ENCODE measurements at places on chromosomes 3 and 15.
A peak's percentile ranks its signal among the peaks of the same experiment; 100 is the strongest.

DNA sequence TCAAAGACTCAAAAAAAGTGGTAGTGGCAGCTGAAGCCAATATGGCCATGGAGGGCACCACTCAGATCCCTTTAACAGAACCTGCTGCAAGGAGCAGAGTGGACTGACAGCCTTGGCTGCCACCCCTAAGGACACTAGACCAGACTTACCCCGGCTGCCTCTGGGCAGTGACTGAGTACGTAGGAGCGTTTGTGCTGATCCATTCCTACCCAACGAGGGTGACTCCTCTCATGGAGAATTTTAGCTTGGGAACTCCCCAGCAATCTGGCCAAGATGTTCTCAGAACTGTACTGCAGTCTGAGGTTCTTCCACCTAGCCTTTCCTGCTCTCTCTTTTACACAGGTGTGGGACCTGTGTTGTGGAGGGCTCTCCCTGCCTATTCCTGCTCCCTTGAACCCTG, 22.1 kb downstream of the CLEC3B start:
- DNase-seq = no peak

GRCh38 chr3:153503873-153504272, 341.8 kb downstream of the RAP2B start:
- DNase-seq = no peak

GRCh38 chr3:17258823-17259436, 374.2 kb downstream of the PLCL2 start:
- no peak for DNase-seq

DNA sequence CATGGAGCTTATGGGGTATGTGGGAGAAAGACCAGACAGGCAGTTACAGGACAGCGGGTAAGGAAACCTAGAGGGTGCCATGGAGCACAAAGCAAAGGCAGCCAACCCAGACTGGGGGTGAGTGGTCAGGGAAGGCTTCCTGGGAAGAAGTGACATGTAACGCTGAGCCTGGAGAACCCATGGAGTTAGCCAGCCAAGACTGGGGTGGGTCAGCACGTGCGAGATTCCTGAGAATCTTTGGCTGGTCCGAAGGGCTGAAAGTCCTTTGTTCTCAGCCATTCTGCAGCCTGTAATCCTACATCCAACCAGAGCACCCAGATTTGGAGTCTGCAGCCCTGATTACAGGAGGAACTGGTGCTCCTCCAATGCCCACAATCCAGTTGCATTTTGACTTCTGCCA, 120.1 kb upstream of the WNT5A start:
- DNase-seq = no peak

GRCh38 chr15:45551676-45552075, 29.1 kb upstream of the SLC30A4 start:
- no peak for DNase-seq

DNA sequence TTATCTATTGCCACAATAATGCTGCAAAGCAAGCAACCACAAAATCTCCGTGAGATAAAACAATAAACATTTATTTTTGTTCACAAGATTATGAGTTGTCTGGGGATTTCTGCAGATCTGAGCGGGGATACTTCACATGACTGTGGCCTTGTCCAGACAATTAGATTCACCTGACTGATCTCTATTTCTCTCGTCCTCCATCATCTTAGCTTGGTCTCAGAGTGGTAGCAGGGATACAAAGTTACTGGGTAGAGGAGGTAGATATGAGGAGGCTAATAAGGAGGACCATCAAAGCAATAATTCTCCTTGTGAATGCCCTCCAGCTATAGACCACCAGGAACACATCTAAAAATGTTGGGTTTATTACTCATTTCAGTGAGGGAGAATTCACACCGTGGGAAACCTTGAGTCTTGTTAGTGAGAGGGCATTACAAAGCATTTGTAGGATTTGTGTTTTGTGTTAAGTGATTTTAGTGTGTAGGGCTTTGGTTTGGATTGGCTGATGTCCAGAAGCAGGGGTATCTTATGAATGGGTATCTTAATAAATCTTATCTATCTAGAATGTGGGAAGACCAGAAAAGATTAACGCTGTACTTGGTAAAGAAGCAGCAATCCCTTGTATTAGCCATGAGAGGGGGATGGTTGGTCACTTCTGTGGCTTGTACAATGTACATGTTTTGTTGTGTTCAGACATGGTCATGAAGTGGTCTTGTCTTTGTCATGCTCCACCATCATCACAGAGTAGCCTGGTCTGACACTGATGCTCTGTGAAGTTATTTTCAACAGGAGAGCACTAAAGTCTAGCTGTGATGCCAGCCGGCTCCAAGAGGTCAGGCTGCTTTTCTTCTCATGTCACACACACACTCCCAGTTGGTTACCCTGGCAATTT, 287.6 kb upstream of the STT3B start:
- DNase-seq = no peak

- no peak for DNase-seq
Observed at GRCh38 chr3:16841904-16842271, 42.9 kb upstream of the PLCL2 start.

GRCh38 chr3:170752571-170753155, 117.3 kb downstream of the RPL22L1 start:
- DNase-seq = no peak

DNA sequence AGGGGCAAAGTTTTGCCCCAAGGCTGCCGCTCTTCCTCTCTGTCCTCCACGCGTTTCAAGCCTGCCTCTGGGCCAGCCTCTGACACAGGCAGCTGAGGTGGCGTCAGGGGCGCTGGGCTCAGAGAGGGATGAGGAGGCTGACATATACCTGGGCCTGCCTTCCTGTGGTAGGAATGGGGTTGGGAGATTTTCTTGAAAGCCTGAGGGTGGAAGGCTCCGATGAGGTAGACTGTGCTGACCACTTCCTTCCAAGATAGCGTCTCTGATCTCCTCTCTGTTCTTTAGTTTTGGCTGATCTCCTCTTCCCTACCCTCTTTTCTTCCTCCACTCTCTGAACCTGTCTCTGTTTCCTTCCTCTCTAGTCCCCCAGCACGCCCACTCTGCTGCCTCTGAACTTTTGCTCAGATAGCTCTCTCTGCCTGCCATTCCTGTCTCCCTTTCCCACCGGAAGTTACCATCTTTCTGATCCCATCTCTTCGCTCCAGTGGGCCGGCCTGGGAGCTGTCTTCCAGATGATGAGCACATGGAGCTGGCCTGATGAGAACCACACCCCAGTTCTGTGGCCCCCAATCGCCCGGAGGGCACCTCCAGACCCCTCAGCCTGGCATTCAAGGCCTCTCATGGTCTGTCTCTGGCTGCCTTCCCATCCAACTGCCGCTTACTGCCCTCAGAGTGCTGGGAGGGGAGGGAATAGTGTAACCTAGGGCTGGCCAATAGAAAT, 32.5 kb upstream of the LCTL start:
- no peak for DNase-seq

DNA sequence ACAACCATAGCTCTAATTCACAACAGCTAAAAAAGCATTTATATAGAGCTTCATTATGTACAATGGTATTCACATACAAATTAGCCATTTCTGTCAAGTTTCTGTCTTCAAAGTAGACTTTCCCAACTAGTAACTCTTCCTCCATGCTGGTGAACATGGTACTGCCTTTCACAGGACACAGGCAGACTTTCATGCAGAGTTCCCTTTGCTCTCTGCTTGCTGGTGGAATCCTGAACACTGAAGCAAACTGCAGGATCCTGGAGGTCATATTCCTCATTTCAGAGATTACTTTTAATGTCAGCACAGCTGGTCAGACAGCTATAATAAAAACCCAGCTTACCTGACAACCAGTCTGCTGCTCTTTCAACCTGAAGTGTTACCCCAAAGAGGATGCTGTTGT, 53.6 kb downstream of the TASOR start:
- no peak for DNase-seq

GRCh38 chr15:100093211-100094126, 248.3 kb downstream of the ADAMTS17 start:
- DNase-seq = no peak

GRCh38 chr3:88113311-88114162, 36.2 kb upstream of the C3orf38 start:
- DNase-seq = peak; percentile 8

DNA sequence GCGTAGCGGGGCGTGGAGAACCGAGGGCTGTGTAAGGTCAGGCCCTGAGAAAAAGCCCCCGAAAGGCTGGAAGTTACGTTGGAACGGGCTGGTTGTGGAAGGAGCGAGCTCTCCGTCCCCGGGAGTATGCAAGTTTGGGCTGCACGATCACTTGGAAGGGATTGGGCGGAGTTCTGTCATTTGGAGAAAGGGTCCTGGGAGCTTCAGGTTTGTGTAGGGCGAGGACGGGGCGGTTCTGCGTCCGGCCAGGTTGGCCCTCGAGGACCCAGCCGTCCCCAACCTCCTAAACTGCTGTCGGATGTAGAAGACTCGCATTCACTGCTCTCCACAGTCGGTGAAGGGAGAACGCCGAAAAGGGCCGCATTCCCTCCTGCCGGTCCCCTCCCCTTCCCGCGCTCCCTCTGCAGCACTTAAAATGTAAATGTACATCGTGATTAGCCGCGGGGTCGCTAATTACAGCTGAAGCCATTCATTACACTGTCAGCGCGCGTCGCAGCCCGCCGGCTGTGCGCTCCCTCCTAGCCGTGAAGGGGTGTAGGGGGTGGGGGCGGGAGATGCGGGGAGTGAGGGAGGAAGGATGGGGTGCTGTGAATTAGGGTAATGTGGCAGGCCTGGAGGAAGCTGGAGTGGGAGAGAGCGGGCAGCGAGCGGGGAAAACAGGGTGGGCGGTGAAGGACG, 2.5 kb upstream of the RPP25 start:
- DNase-seq = no peak

DNA sequence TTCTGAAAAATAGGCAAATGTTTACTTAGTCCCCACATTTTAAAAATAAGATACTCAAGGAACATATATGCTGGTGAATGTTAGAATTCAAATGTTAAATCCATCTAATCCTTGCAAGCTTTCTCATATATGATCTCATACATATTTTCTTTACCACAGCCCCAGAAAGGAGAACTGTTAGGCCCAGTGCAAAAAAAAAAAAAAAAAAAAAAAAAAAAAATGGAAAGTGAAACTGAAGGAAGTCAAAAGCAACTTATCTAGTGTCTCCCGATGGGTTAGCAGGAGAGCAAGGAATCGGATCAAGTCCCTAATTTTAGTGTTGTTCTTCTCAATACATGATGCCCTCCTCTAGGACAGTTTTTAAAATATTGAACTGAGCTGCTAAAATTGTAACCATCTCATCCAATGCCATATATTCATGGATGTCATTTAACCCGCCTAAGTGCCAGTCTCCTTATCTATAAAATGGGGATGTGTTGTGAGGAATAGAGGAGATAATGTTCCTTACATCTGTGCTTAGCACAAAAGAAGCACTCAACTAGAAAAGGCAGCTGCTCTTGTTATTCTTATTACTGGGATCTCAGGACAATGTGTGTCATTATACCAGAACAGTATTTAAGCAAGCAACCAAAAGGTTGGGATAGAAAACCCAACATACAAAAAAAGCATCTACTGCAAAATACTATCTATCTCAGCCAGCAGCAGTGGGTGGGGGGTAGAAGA, 279.7 kb downstream of the MAGI1 start:
- no peak for DNase-seq

GRCh38 chr3:48445277-48445882, 1.2 kb upstream of the ATRIP start:
- DNase-seq = no peak

DNA sequence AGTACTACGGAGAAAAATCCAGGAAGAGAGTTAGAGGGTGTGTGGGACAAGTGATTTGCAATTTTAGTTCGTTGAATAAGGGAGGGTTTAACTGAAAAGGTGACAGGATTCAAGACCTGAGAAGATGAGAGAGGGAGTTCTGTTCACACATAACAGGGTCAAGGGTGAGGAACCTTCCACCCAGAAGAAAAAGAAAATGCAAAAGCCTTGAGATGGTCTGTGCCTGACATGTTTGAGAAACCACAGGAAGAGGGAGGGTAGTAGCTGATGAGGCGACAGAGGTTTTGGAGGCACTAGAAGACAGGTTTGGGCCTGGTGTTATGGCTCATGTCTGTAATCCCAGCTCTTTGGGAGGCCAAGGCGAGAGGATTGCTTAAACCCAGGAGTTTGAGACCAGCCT, 591 bp upstream of the SLC25A20 start:
- no peak for DNase-seq

GRCh38 chr15:32718227-32718820, 520 bp downstream of the GREM1 start:
- no peak for DNase-seq

- no peak for DNase-seq
Observed at GRCh38 chr15:53658827-53659555, 100.5 kb downstream of the WDR72 start.

DNA sequence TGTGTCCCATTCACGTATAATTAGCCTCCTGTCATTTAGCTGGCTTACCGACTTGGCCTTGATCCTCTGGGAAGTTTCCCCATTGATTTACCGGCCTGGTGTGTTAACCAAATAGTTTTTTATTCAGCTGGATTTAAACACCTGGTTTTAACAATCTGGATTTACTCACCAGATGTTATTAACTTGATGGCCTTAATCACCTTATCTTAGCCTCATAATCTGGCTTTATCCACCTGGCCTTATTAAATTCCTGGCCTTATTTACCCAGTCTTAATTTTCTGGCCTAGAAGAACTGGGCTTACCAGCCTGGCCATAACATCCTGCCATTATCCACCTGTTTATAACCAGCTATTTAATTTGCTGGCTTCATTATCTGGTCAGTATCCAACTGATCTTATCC, 89.9 kb downstream of the IL12A start:
- DNase-seq = no peak

GRCh38 chr3:14093831-14094230, 30.8 kb downstream of the CHCHD4 start:
- no peak for DNase-seq

DNA sequence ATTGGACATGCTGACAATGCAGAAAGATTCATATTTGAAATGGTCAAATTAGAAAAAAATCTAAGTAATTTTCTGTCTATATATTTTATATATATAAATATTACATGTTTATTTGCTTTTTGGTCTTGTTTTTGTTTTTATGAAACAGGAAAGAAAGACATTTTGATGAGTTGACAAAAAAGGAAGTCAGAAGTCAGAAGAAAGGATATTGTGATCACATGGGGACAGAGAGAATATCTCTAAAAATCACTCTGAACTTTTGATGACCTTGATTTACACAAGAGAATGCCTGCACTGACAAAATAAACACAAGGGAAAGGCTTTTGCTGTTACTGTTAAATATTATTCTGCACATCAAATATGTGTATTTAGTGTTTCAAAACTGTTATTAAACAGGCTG, 811.2 kb downstream of the SI start:
- DNase-seq = no peak

- no peak for DNase-seq
Observed at GRCh38 chr3:105274958-105275357, 91.8 kb upstream of the ALCAM start.

- no peak for DNase-seq
Observed at GRCh38 chr3:124486324-124486723, 243.9 kb upstream of the UMPS start.

DNA sequence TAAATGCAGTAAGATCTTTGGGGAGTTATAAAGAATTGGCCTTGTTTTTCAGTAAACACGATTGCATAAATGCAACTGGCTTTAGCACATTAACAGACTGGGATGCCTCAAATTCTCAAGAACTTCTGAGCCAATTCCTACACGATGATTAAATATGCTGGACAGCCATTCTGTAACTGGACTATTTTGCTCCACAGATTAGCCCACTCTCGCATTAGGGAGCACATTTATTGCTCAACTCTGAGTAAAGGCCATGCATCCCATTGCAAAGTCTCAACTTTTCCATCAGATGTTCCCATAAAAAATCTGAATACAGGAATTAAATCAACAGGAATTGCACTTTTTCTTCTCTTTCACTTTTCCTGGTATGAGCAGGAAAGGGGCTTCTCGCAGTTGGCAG, 66.7 kb upstream of the PRICKLE2 start:
- DNase-seq = no peak

GRCh38 chr3:129001806-129002572, 885 bp downstream of the EFCC1 start:
- no peak for DNase-seq
